ENCODE measurements at places on chromosomes 4 and X.

- DNase-seq: no peak
Observed at GRCh38 chr4:5804656-5805055, 88.2 kb downstream of the CRMP1 start.

DNA sequence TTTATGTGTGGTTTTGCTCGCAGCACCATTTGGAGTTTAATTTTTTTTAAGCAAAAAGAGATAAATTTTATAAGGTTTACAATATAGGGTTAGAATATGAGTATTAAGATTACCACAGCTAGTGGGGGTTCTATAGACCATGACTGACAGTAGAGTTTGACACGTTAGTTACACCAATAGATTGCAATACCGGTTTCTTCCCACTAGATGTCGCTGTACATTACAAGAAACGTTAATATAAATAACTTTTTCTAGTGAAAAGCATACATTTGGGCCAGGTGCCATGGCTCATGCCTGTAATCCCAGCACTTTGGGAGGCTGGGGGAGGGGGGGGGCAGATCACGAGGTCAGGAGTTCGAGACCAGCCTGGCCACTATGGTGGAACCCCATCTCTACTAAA lies 433.6 kb downstream of the MAGEB5 start:
- peak; percentile 1 for DNase-seq

GRCh38 chr4:168082379-168082778 lies 10.0 kb upstream of the ANXA10 start:
- no peak for DNase-seq

- DNase-seq: no peak
Observed at GRCh38 chr4:186701788-186702187, 21.9 kb downstream of the FAT1 start.

GRCh38 chr4:7805533-7806337 lies 133.9 kb downstream of the AFAP1 start:
- peak; percentile 32 for DNase-seq

- no peak for DNase-seq
Observed at GRCh38 chr4:83732114-83732635, 196.3 kb downstream of the GPAT3 start.

GRCh38 chrX:97494756-97495372 lies 611.2 kb downstream of the RPA4 start:
- DNase-seq: no peak

- no peak for DNase-seq
Observed at GRCh38 chr4:108877821-108878220, 115.0 kb upstream of the ETNPPL start.

DNA sequence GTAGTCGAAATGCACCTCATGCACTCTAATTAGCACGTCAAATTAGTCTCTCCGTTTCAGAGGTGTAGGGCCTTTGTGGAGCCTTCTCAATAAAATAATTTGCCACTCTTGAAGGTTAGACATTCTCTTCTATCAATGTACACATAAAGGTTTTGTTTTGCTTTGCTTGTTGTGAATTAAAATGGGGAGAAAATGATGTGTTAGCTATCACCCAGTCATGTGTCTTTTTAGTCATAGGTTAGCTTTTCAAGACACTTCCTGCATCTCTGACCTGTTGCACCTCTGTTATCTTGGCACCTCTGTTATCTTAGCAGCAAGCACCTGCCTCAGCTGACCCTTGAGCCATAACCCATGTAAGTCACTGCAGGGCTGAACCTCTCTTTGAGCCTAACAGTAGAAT lies 936 bp downstream of the TMEM144 start:
- DNase-seq: peak; percentile 14

DNA sequence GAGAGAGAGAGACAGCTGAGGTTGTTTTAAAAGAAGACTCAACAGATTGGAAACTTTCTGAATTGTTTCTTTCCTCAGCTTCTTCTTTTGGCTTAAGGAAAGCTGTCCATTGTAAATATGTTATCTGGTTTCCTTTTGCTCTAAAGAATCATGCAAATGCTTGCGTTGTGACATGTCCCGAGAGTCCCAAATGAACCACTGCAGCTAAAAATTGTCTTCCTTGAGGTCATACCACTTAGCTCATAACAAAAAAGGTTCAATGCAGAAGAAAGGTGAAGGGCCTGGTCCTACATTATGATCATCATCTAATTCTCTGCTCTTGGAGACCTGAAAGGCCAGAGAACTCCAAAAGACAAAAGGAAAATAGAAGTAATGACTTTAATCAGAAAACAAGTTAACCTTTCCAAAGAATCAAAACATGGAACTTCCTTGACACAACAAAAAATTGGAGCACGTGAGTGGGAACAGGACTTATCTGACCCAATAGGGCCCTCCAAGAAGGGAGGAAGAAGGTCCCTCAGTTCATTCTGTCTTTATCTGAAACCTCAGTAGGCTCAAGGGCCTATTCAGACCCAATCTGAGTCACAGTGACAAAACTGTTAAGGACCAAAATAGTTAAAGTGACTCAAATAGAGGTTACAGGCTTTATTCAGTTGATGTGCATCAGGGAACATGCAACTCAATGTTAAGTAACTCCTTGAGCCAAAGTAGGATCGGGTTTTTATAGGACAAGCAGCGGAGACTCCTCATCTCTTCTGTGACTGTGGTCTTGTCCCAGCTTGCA lies 14.7 kb upstream of the VSIG1 start:
- DNase-seq: no peak

DNA sequence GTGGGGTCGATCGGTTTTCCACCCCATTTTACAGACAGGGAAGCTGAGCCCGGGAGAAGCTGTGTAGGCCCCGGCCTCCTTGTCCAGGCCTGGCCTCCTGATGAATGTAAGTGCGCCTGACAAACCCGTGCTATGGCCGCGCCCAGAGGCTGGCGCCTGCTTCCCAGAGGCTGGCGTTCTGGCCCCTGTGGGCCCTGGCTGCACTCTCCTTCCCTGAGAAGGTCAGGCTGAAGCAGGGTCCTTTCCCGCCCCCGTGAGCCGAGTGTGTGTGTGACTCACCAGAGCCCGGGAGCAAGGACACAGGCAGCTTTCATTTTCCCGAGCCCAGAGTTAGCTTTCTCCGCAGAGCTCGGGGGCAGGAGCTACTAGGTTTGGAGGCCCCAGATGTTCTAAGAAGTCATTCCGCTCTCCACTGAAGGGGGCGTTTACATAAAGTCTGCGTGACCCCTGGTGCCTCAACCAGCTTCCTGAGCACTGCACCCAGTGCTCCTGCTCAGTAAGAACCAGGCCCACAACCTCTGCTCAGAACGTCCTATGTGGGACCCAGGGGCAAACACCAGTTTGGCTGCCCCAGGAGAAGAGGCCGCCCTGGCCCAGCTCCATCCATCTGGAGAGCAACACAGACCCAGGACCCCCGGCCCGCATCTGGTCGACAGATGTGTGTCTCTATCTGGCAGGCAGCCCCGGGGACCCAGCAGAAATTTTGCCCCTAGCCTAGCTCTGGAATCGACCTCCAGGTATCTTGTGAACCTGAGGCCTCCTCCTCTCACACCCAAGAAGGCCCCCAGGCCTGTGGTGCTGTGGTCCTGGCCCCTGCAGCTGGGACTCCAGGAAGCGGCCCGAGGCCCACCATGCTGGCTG lies 13.6 kb downstream of the UVSSA start:
- DNase-seq: no peak

- no peak for DNase-seq
Observed at GRCh38 chr4:5976431-5976830, 41.8 kb downstream of the C4orf50 start.

- DNase-seq: no peak
Observed at GRCh38 chr4:163622379-163623035, 128.0 kb downstream of the TMA16 start.
